ENCODE measurements at places on chromosomes 3 and 15.

GRCh38 chr3:142213298-142213697, 12.1 kb downstream of the GK5 start:
- no peak for DNase-seq

GRCh38 chr3:129834580-129834979, 58.9 kb downstream of the TMCC1 start:
- DNase-seq: no peak

GRCh38 chr3:13223574-13224237, 150.5 kb upstream of the IQSEC1 start:
- no peak for DNase-seq

GRCh38 chr3:19885468-19885867, 48.5 kb downstream of the EFHB start:
- no peak for DNase-seq

- no peak for DNase-seq
Observed at GRCh38 chr3:31754575-31755278, 222.0 kb downstream of the STT3B start.

GRCh38 chr3:125003369-125003853, 52.4 kb downstream of the HEG1 start:
- no peak for DNase-seq

DNA sequence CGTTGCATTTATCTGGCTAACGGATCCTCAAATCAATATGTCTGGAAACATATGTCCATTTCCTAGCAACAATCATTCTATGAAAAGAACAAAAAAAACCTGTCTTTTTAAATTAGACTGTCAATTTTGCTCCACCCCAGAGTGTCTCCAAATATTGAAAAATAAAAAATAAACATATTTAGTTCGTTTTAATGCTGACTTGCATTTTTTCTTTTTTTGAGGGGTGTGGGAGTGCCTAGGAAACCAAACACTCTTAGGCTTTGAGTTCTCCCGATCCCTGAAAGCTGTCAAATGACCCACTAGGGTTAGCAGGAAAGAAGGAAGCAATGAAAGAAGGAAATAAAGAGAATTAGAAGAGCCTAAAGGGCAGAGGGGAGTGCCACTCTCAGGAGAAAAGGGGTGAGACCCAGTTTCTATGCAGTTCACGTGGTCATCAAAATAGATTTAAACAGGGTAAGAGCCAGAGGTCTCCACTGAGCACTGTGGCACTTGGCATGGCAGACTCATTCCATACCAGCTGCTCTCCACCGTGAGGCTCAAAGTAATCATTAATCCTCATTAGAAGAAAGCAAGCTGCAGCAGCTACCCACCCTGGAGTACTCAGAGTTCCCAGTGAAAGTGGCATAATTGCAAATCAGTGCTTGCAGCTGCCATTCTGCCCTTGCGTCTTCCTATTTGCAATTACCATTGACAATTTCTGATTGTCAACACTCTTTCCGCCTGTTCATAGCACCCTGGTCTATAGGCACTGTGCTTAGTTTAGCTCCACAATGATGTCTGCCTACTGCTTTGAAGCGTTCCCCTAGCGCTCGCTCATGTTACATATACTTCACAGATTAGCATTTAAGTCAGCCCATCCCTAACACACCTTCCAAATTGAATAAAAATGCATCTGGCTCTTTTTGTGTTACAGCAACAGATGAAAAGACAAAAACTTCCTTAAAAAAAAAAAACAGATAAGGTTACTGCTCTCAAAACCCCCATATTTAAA, 32.3 kb downstream of the PDZRN3 start:
- DNase-seq: no peak

DNA sequence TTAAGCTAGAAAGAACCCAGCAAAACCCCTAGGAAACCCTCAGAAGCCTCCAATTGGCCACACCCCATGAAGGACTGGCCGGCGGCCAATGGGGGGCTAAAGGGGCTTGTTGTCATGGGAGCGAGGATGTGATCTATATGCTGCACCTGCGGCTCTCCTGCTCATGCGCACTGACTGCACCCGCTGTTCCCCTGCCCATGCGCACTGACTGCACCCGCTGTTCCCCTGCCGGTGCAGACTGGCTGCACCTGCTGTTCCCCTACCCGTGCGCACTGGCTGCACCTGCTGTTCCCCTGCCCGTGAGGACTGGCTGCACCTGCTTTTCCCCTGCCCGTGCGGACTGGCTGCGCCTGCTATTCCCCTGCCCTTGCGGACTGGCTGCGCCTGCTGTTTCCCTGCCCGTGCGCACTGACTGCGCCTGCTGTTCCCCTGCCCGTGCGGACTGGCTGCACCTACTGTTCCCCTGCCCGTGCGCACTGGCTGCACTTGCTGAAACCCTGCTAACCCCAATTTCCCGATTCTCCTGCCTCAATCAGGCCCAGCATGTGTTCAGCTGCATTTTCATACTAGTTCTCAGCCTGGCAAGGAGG, 16.8 kb upstream of the MCCC1 start:
- no peak for DNase-seq

All from fibroblast of skin of left biceps (primary cell).